Type B pancreatic cell (in vitro differentiated cells): ENCODE measurements at places on chromosomes 11 and 22.

DNA sequence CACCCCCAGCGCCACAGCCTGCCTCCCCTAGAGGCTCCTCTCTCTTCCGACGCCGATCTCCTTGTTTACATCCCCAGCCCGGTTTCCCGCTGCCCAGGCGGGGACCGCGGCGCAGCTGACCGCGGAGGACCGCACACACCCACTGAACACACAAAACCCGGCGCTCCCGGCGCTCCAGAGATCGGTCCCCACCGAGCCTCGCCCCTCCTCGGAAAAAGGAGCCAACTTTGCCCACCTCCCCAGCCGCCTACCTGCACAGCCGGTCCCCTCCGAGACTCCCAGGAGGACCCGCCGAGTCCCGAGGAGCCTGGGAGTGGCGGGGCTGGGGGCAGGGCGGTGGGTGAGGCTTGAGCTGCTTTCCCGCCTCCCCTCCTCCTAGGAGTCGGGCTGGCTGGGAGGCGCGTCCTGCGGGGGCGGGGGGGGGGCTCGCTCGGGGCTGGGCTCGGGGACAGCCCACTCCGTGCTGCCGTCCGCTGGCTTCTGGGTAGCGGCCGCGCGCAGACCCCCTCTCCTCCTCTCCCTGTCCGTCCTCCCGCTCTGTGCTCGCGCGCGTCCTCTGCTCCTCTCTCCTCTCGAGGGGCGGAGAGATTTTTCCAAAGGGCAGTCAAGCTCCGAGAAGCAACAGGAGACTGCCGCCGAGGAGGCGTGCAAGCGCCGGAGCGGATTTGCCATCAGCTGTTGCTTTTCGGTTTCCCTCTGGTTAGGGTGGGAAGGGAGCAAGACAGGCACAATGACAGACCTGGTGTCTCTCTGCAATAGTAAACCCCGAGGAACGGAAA is at the start of gene FXYD6:
Gene FXYD6, minus strand, starts transcription at position 318 of the 779 bp plus-strand sequence. CDS start 33,882 bp downstream, outside the sequence.
- peak; percentile 78 for DNase-seq
- H3K4me3 ChIP-seq: peak within 1 kb of the TSS; percentile 93
- peaks cover 76% of the 10 kb centered on the region for H3K27me3 ChIP-seq
- peaks cover 54% of the 10 kb centered on the region for H3K4me1 ChIP-seq
- peaks cover 3% of the 10 kb centered on the region for H3K36me3 ChIP-seq

DNA sequence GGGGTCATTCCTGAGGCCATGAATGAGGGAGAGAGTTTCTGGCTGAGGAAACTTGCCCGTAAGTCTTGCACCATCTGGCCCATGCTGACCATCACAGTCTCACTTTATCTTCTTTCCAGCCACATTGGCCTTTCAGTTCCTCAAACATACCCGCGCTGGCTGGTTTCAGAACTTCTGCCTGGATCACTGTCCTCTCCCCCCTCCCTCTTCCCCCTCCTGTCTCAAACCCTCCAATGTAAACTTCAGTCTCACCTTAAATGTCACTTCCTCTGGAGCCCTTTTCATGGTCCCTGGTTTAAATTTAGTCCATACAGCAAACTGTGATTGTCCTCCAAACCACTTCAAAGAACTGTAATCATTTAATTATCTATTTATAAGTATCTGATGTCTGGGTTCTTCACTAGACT is 3.7 kb upstream of the TMEM109 start:
- no peak for DNase-seq
- no peak overlapping the region for H3K27ac ChIP-seq
- H3K27me3 ChIP-seq: peaks cover 33% of the 10 kb centered on the region
- no peak overlapping the region for H3K4me3 ChIP-seq

GRCh38 chr11:64852804-64853509 is 8.5 kb upstream of the CDC42BPG start:
- no peaks in the 10 kb centered on the region for H3K36me3 ChIP-seq
- H3K27me3 ChIP-seq: no peaks in the 10 kb centered on the region
- no peak overlapping the region for H3K4me3 ChIP-seq

DNA sequence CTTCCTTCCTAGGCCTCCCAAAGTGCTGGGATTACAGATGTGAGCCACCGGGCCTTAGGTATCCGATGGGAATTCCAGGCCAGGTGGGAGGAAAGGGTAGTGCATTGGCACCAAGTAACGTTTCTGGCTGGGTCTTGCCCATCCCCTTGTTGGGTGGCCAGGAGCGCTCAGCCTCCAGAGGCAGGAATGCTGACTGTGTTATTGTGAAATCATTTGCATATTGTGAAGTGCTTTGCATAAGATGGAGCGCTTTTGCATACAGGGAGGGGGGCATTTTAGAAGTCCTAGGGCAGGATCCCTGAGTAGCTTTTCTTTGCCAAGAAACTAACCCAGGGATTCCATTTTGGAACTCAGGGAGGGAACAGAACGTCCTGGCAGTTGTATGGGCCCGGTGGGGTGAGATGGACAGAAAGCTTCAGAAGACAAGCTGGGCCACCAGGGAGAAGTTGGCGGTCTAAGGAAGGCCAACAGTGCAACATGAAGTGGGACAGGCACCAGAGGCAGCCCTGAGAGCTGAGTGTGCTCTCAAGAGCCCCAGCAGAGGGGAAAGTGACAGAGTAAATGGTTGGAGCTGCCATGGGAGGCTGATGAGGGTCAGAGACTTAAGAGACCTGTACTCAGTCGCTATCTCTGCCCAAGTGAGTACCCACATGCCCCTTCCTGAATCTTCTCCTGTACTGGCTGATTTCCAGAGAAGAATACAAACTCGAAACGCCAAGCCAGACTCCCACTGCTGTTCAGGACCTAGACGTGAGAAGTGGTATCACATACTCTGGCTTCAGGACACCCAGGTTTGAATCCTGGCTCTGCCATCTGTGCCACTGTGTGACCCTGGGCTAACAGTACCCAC is 1.3 kb upstream of the SLC39A13 start:
- H3K4me3 ChIP-seq: peak overlapping the region; percentile 93
- no peak for DNase-seq
- no peaks in the 10 kb centered on the region for H3K36me3 ChIP-seq

- H3K27ac ChIP-seq: peak overlapping the region; percentile 93
- peaks cover 28% of the 10 kb centered on the region for H3K36me3 ChIP-seq
- no peaks in the 10 kb centered on the region for H3K27me3 ChIP-seq
- peak; percentile 76 for DNase-seq
- peak overlapping the region; percentile 91 for H3K4me3 ChIP-seq
Measured at GRCh38 chr11:61967924-61968757, 707 bp upstream of the FTH1 start.

DNA sequence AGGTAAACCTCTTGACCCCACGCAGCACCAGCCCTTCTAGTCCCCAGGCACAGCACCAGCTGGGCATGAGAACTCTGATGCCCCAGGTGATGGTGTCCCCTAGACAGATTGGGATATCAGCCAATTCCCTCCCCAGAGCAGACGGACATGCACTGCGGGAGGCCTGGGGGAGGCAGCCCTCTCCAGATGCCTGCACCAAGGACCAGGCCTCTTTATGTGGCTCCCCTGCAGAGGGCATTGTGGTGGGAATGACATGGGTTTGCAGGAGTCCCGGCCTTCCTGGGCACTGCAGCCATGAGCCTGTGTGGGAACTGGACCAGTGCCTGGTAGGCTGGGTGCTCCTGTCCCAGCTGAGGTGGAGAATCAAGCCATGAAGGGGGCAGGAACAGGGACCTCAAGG is 25.9 kb downstream of the PPM1F start:
- no peak overlapping the region for H3K4me3 ChIP-seq
- DNase-seq: peak; percentile 62
- peaks cover 11% of the 10 kb centered on the region for H3K4me1 ChIP-seq

DNA sequence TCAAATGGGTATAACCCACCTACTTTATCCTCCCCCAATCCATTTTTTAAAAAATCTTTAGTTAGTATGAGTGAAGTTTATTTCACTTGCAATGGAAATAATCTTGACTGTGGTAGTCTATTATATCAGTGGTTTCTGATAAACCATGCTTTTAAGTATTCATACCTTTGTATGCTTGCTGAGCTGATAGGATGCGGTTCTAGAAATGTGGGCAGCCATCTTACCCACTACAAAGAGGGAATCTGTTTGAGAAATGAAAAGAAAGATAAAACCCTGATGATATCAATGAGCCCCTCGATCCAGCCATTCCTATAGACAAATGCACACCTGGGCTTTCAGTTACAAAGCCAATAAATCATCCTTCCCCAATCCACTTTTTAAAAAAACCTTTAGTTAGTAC is 13.8 kb upstream of the PVALB start:
- H3K4me1 ChIP-seq: no peaks in the 10 kb centered on the region
- H3K36me3 ChIP-seq: no peaks in the 10 kb centered on the region
- peaks cover 43% of the 10 kb centered on the region for H3K27me3 ChIP-seq
- H3K4me3 ChIP-seq: no peak overlapping the region

GRCh38 chr11:110077831-110078325 is 15.3 kb upstream of the ZC3H12C start:
- no peak for DNase-seq
- peak overlapping the region; percentile 46 for H3K27ac ChIP-seq
- H3K36me3 ChIP-seq: no peaks in the 10 kb centered on the region
- no peaks in the 10 kb centered on the region for H3K27me3 ChIP-seq

DNA sequence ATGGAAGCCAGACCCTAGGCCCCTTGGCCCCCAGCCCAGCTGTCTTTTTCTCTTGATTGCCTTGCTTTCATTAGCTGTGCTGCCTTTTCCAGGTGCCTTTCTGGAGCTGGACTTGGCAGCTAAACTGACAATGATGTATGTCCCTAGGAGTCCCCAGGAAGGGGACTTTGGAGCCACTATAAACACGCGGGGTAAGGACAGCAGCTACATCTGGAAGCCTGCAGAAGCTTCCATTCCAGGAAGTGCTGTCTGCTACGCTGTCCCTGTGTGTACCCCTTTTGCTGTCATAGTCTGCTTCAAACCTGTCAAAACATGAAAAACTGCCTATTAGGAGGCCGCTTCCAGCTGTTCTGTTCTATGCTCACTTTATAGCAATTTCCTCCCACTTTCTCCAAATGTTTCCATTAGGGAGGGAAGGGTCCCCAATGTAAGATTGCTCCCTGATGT is 153.3 kb upstream of the RAG2 start:
- H3K27ac ChIP-seq: no peak overlapping the region
- DNase-seq: no peak
- peaks cover 21% of the 10 kb centered on the region for H3K4me1 ChIP-seq

- H3K36me3 ChIP-seq: no peaks in the 10 kb centered on the region
- peaks cover 33% of the 10 kb centered on the region for H3K4me1 ChIP-seq
- H3K27ac ChIP-seq: peak overlapping the region; percentile 46
- H3K27me3 ChIP-seq: no peaks in the 10 kb centered on the region
- no peak for DNase-seq
Measured at GRCh38 chr22:29386708-29387107, 1.7 kb downstream of the AP1B1 start.

GRCh38 chr11:96456111-96456510 is 66.3 kb downstream of the JRKL start:
- peaks cover 7% of the 10 kb centered on the region for H3K27me3 ChIP-seq
- no peak overlapping the region for H3K27ac ChIP-seq
- no peak for DNase-seq
- no peak overlapping the region for H3K4me3 ChIP-seq
- no peaks in the 10 kb centered on the region for H3K4me1 ChIP-seq
- no peaks in the 10 kb centered on the region for H3K36me3 ChIP-seq

DNA sequence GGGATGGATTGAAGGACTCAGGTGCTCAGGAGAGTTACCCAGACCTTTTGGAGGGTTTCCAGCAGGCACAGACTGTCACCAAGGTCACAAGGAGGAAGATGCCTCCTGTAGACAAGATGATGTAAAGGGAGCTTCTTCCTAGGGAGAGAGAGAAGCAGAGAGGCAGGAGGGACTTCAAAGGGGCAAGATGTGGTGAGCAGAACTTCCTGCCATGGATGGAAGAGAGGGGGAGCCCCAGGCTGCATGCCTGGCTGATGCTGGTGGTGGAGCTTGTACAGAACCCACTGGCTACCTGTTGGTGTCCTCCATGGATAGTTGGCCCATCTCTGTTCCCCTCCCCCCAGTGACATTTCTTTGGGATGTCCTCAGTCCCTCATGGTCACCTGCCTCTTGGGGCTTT is 4.2 kb downstream of the HEPN1 start:
- DNase-seq: no peak
- peaks cover 57% of the 10 kb centered on the region for H3K27me3 ChIP-seq
- no peak overlapping the region for H3K4me3 ChIP-seq
- no peaks in the 10 kb centered on the region for H3K4me1 ChIP-seq
- H3K36me3 ChIP-seq: no peaks in the 10 kb centered on the region

- DNase-seq: no peak
- H3K27ac ChIP-seq: no peak overlapping the region
- H3K36me3 ChIP-seq: no peaks in the 10 kb centered on the region
- no peak overlapping the region for H3K4me3 ChIP-seq
- peaks cover 13% of the 10 kb centered on the region for H3K27me3 ChIP-seq
Measured at GRCh38 chr22:19645391-19645790, 68.9 kb upstream of the SEPTIN5 start.

DNA sequence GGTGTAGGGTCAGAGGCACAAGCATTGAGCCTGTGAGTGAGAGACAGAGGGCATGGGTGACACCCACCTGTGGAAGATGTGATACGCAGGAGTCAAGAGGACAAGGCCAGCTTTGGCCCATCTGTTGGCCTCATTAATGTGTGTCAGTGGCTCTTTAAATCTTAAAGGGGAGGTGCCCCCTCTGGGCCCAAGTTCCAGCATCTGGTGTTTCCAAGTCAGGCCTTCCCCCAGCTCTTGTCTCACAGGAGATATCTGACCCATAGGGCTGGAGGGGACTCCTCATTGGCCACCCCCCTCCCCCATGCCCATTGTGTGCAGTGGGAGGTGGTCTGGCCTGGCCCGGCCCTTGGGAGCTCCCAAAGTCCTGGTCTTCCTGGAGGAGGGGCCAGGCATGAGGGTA is 8.9 kb downstream of the KCNK7 start:
- H3K27me3 ChIP-seq: peaks cover 33% of the 10 kb centered on the region
- no peak for DNase-seq
- H3K27ac ChIP-seq: no peak overlapping the region

GRCh38 chr22:36775586-36775963 is 344 bp downstream of the IFT27 start:
- H3K27me3 ChIP-seq: peaks cover 16% of the 10 kb centered on the region
- peak overlapping the region; percentile 91 for H3K4me3 ChIP-seq
- DNase-seq: no peak
- H3K27ac ChIP-seq: peak overlapping the region; percentile 85

DNA sequence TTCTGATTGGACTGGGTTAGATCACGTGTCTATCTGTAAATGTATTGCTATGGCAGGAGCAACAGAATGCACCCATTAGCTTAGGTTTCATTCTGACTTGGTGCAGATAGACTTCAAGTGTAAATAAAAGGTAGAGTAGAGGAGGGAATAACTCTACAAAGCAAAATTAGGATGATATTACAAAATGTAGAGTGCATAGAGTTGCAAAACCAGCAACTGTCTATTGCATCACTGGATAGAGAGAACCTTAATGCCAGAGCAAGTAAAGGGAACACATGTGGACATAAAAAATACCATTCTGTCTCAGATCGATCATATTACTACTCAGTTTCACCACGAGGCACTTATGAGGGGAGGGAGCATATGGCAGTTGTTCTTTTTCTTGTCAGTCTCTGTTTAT is 22.0 kb upstream of the CAT start:
- no peaks in the 10 kb centered on the region for H3K4me1 ChIP-seq
- no peak overlapping the region for H3K4me3 ChIP-seq
- peaks cover 10% of the 10 kb centered on the region for H3K27me3 ChIP-seq

- H3K4me3 ChIP-seq: peak overlapping the region; percentile 45
- peaks cover 22% of the 10 kb centered on the region for H3K4me1 ChIP-seq
- DNase-seq: no peak
Measured at GRCh38 chr22:37210041-37210803, 2.1 kb downstream of the SSTR3 start.

- no peak overlapping the region for H3K4me3 ChIP-seq
- no peaks in the 10 kb centered on the region for H3K36me3 ChIP-seq
- H3K4me1 ChIP-seq: peaks cover 15% of the 10 kb centered on the region
- H3K27me3 ChIP-seq: no peaks in the 10 kb centered on the region
Measured at GRCh38 chr22:19961868-19962245, 20.2 kb upstream of the TXNRD2 start.
